ENCODE measurements at places on chromosomes 5 and 9. TPM values are rescaled to one million over a fixed set of nuclear protein-coding genes. Genes with fewer than 3 reads are reported as not detected.

DNA sequence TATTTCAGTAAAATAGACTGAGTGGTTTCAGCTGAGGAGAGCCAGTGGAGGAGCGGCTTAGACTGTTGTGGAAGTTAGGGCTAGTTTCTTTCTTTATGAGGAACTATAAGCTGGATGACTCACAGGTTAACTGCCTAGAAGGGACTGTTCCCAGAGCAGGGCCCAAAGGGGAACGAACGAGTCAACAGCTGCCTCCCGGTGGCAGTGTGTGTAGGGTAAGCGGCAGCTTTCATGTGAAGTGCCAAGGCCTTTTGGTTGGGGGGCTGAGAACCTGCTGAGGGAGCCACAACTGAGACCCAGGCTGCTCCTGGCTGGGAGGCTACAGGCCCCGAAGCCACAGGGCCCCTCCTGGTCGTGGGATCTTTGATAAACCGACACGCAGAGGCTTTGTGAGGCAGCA is 7.0 kb downstream of the SQSTM1 start:
- DNase-seq, result no peak

DNA sequence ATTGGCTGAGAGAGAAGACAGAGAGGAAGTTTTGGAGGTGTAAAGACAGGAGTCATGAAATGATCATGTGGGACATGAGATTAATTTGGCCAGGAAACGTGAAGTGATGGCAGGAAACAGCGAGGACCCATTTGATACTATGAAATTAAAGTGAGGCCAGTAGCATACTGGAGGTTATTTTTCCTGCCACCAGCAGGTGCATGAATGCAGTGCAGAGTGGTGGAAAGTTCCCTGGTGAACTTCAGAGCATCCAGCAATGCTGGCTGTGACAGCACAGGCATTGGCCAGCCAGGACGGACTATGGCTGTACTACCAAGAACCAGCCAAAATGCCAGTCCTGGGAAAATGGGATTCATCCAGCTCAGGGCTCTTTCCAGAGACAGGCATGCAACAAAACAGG is 152.2 kb downstream of the SYK start:
- no peak for DNase-seq

DNA sequence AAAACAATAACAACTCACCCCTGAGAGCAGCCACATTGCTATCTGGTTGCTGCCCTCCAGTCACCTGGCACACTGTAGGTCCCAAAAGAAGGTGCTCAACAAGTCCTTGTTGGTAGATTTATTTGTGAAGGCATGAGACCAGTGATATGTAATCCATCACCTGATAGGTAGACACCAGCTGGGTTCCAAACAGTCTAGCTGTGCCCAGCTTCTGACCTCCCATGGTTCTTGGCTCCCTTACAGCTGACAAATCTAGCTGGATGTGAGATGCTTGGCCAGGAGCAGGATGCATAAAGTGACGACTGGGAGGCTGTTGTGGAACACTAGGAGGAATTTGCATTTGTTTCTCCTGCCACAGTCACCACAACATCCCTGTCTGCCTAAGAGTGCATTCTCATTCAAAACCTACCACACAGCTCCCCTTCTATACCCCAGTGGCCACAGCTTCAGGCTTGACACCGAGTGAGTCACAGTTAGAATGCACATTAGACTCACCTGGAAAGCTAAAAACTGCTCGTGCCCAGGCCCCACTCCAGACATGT is 7.8 kb upstream of the VLDLR start:
- no peak for DNase-seq

DNA sequence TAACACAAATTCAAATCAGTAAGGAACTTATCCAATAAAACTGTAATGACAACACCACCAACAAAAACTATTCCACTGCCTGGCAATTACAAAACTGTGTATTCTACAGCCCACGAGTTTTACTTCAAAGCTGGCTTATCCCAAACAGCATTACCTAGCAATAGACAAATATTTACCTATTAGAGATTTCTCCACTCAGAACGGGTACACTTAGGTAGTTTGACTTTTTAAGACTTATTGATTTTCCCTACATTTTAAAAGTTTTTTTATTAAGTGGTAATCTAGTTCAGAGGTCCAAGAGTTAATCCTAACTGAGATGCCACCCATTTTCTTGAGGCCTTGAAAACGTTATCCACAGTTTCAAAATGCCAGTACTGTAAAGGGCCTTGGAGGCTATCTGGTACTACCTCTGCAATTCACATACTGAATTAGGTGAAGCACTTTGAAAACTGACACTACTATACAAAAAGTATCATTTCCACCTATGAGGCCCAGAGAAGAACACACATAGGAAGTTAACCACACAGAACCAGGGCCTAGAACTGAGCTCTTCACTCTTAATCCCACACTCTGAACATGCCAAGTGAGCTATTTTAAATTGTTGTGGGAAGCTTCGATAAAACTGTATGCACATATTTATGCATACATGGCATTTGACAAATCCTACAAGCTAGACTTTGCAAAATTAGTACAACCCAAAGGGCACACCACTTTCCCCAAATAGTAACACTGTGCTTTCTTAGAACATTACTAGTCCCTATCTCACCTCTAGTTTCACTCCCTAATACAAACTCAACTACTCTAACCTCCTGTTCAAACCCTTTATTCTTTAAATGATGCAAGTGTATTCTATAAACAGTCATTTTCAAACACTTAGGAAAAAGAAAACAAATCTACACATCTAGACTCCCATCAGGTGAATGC is 2.1 kb downstream of the NADK2 start:
- no peak for DNase-seq

- DNase-seq, result no peak
These were observed 5.7 kb upstream of the BHMT start for GRCh38 chr5:79105868-79106267.

DNA sequence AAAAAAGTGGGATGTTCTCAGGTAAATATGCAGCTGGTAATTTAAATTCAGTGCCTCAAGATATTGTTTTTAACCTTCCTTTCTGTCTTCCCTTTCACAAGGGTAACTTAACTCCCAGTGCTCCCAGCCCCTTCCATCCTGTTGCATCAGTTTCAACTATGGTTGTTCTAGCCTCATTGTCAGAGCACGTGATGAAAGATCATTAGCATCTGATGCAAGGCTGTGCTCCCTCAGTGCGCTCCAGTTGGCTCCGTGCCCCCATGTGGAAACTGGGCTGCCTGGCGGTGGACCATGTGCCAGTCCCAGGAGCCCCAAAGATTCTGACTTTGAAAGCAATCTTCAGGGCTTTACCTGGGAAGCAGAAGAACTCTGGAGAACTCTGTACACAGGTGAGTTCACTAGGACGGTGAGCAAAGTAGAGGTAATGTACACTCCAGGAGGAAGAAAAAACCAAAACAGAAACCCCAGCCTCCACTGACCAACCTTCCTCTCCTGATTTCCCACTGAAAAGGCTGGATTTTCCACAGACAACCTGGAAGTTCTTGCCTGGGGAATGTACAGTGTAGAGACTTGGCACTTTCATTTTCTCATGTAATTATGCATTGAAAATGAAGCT is 96.9 kb downstream of the SLC1A3 start:
- no peak for DNase-seq

Gene S1PR3
- total RNA-seq, result 13.2 TPM

DNA sequence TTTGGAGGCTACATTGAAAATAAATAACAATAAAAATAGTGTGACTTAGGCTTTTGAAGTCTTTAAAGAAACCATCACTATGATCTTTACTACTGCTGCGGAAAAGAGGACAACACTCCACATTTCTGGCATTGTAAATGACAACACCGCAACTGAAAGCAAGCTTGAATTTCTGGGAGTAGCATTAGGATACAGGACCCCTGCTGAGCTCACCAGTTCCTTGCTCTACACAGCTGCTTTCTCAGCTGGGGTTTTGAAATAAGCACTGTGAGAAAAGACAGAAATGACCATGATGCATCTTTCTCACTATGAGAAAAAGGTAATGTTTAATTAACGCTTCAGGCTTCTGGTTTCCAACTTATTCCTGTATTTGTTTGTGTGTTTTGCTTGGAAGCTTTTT is 168.0 kb downstream of the TAF11L14 start:
- DNase-seq, result peak; percentile 21

GRCh38 chr9:31355965-31356364 is 1028.5 kb upstream of the ACO1 start:
- DNase-seq, result no peak

DNA sequence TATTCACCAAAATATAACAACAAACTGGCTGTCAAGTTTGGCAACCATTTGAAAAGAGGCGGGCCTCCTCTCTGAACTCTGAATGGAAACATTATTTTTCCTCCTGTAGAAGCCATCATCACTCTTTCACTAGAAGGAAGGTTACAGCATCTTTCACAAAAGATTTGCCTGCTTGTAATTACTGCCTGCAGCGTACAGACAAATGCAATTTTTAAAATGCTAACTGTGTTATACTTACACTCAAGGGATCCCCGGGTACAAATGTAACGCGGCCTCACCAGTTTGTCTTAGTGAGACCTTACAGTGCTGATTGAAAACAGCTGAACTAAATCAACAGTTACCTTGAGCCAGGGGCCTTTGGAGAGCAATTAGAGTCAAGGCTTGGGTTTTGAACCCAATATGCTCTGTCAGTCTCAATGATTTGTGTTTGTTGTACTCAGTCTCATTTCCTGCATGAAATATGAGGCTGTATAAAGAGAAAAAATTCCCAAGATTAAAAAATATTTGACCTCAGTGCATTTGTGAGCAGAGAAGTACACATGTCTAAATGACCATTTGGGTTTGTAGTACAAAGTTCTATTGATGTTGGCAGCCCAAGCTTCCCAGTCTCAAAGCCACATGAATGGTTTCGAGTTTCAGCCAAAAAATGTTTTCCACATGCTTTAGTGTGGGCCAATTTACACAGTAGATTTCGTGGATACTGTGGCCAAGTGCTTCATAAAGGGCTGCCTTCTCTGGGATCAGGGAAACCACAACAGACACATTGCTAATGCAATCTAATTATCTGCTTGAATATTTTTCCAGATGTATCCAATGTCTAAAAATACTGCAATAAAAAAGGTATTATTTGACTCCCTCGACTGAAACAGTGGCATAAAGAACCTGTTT is 500.0 kb downstream of the SPATA31D1 start:
- no peak for DNase-seq

- no peak for DNase-seq
These were observed 14.7 kb downstream of the SNX2 start for GRCh38 chr5:122789461-122790171.

Gene ZBTB5
- 21.4 TPM for total RNA-seq

GRCh38 chr5:61732796-61733195 is 400.7 kb downstream of the ZSWIM6 start:
- DNase-seq, result peak; percentile 46

- no peak for DNase-seq
These were observed 104.7 kb downstream of the CMYA5 start for GRCh38 chr5:79794347-79794746.

- DNase-seq, result no peak
These were observed 41.8 kb downstream of the GRAMD2B start for GRCh38 chr5:126464959-126465358.

Gene GAS1
- 19.6 TPM for total RNA-seq

DNA sequence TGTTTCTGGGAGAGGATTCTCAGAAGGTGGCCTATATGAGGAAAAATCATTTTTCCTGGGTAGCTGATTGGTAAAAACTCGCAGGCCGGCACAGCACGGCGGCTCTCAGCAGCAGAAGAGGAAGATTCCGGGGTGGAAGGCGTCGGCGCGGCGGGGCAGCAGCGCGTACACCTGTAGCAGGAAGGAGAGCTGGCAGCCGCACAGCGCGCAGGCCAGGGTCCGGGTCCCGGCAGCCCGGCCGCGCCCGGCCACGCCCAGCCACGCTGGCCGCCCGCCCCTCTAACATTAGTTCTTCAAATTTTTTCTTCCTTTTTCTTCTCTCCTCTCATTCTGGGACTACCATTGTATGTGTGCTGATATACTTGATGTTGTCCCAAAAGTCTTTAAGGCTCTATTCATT is 24.8 kb upstream of the ZNF618 start:
- no peak for DNase-seq

DNA sequence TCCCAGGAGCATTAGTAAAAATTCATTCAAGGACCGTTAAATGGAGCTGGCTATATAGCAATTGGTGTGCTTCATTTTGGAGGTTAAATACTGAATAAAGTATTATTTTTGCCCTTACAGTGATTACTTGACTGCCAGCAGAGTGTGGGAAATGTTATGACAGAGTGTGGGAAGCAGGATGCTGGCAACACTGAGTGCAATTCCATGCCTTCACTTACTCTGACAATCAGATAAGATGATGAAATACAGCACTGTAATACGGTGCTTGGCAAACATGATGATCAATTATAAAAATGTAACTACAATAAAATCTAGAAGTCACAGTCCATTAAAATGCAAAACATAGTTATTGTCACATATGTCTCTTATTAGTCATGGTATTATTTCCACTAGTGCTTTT is 651.3 kb downstream of the PTPRD start:
- no peak for DNase-seq

Gene FBP1
- total RNA-seq, result not detected

Gene CFAP90
- 2.7 TPM for total RNA-seq

Gene PARP8
- 55.0 TPM for total RNA-seq

DNA sequence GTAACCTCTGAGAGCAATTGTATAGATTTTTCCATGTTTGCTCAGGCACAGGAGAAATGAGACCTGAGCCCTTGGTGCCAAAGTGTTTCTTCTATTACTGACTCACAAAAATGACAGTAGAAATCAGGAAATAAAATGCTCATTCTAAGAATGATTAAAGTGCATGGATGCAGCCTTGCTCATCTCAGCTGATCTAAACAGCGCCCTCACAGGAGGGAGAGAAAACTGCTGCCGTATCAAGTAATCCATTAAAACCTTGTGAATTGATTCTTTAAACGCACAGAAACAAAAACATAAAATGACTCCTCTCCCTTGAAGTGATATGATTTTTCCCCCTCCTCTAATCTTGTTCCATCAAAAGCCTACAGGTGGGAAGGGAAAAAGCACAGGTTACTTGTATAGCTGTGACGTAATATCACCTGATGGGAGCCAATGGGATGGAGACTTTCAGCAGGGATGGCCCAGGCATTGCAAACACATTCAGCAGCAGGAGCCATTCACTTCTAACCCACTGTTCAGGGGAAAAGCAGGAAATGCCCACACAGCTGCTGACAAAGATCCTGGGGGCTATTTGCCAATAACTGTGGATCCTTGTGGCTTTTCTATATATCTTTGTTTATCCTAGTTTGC is 76.7 kb downstream of the PLCXD3 start:
- no peak for DNase-seq

DNA sequence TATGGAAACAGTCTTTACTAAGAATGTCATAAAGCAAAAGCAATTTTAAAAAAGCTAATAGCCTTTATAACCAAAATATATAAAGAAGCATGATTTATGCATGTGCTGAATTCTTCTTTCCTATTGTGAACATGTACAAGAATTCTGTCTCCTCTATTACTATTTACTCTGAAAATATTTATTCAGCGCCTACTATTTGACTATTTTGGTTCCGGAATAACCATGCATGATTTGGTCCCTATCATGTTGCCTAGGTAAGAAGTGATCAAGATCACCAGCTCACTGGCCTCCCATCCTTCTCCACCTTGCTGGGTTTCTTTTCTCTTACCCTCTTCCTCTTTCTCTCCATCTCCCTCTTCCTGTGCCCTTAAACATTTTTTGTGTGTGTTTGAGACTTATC is 443.8 kb downstream of the SH3GL2 start:
- DNase-seq, result no peak

Gene MEIKIN
- total RNA-seq, result not detected

Measured in cerebellum (tissue), 4 donors.